Vein endothelial cell (primary cell): ENCODE measurements at places on chromosomes 2 and 18. TPM values are rescaled to one million over a fixed set of nuclear protein-coding genes. Genes with fewer than 3 reads are reported as not detected.

The SPATA3 gene
- total RNA-seq: not detected in 2 replicates

The WDR75 gene
- total RNA-seq: 44.4 and 63.0 TPM in 2 replicates

The MTX2 gene
- total RNA-seq: 25.5 and 26.3 TPM in 2 replicates

The SLC19A3 gene
- 0.33 TPM in 1 of 2 replicates, not detected in the other for total RNA-seq

The PROC gene
- not detected in 2 replicates for total RNA-seq
